ENCODE measurements at places on chromosomes 5 and 9.

DNA sequence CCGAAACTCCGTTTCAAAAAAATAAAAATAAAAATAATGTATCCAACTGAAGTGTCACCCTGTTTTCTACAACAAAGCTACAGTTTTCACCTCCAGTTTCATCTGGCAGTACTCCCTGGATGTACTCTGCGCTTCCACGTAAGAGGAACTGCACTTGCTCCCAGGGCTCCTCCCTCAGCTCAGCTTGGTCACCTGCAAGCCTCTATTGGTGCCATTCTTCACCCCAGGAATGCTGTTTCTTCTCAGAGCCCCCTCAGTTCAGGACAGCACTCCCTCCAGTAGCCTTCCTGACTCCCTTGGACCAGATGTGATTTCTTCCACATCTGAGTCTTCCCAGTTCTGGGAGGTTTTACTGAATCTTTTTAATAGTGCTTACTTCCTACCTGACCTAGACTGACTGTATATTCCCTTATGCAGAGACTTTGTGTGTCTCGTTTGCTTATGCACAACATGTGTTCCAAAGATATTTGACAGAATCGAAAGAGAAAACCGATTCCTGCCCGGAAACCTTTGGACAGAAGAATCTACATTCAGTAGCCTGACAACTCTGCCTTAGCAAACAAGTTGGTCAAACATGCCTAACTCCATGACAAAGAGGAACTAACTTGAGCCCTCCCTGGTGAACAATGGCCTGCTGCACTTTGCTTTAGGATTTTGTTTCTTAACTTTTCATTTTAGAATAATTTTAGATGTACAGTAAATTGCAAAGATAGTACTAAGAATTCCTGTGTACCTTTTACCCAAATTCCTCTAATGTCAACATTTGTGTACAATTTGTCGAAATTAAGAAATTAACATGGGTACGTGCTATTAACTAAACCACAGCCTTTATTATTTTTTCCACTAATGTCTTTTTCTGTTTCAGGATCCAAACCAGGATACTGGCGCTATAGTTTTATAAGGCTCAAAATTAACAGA, 814 bp downstream of the CCDC125 start:
- H3K27ac ChIP-seq, result no peak overlapping the region
- DNase-seq, result no peak
- H3K4me3 ChIP-seq, result peak overlapping the region; percentile 86
- peaks cover 7% of the 10 kb centered on the region for H3K4me1 ChIP-seq

GRCh38 chr5:32020271-32020670, 153.8 kb downstream of the GOLPH3 start:
- H3K36me3 ChIP-seq, result no peaks in the 10 kb centered on the region
- no peak for DNase-seq

DNA sequence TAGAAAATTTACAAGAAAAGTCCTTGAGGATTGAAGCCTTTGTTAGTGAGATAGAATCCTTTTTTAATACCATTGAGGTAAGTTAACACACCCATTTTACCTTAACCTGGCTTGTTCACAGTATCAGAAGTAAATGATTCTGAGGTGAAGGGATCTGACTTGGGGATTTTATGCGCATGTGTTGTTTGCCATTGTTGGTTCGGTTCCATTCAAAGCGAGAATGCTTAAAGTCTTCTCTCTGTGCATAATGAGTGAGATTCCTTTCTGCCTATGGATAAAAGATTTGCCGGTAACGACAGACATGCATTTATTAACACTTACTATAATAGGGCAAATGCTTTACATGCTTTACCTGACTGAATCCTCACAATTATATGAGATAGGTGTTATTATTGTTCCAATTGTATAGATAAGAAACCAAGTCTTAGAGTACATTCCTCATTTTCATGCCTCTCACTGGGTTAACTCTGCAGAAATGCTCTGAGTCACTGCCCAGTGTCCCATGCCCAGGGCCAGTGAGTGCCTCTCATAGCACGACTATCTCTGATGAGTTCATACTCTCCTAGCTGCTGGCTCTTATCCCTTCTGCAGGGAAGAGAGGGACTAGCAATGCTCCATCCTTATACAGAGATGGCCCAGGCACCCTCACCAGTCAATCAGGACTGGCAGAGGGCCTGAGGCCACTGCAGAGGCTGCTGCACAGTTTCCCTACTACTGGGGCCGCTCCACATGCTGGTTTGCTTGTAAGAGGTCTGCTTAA, 54.4 kb downstream of the CMYA5 start:
- H3K27me3 ChIP-seq, result no peaks in the 10 kb centered on the region
- H3K27ac ChIP-seq, result no peak overlapping the region
- no peaks in the 10 kb centered on the region for H3K4me1 ChIP-seq
- no peak for DNase-seq
- no peaks in the 10 kb centered on the region for H3K36me3 ChIP-seq

- no peaks in the 10 kb centered on the region for H3K4me1 ChIP-seq
- H3K4me3 ChIP-seq, result peak overlapping the region; percentile 57
- DNase-seq, result peak; percentile 30
- no peak overlapping the region for H3K27ac ChIP-seq
- H3K27me3 ChIP-seq, result peaks cover 9% of the 10 kb centered on the region
Observed at GRCh38 chr9:126722252-126722921, 82.5 kb upstream of the ZBTB43 start.

DNA sequence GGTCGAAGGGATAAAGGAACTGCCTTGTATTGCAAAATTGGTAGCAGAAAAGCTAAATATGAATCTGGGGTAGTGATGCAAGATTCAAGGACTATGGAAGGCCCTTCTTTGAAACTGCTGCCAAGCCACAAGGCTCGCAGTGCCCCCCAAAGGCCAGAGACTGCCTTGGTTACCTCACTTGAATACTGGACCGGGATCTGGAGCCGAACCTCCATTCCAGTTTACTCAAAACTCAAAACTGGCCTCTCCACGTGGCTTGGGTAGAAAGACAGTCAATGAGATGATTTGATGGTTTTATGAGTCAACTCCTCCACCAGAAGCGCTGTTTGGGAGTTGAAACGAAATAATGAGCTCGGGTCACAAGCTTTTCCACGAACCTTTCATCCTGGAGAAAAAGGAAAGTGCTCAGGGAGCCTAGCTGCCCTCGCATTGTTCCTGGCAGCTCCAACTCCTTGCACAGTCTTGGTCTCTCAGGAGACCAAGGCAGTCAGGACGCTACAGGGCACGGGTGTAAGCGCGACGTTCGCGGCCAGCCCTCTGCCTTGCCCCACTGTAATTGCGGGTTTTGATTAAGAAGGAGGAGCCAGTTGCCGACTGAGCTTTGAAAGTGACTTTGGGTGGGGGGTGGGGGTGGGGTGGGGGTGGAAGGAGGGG, 2.8 kb downstream of the ST8SIA4 start:
- peak overlapping the region; percentile 55 for H3K4me3 ChIP-seq
- H3K27ac ChIP-seq, result peak overlapping the region; percentile 81
- no peaks in the 10 kb centered on the region for H3K36me3 ChIP-seq
- DNase-seq, result peak; percentile 85
- H3K27me3 ChIP-seq, result no peaks in the 10 kb centered on the region
- H3K4me1 ChIP-seq, result peaks cover 19% of the 10 kb centered on the region

DNA sequence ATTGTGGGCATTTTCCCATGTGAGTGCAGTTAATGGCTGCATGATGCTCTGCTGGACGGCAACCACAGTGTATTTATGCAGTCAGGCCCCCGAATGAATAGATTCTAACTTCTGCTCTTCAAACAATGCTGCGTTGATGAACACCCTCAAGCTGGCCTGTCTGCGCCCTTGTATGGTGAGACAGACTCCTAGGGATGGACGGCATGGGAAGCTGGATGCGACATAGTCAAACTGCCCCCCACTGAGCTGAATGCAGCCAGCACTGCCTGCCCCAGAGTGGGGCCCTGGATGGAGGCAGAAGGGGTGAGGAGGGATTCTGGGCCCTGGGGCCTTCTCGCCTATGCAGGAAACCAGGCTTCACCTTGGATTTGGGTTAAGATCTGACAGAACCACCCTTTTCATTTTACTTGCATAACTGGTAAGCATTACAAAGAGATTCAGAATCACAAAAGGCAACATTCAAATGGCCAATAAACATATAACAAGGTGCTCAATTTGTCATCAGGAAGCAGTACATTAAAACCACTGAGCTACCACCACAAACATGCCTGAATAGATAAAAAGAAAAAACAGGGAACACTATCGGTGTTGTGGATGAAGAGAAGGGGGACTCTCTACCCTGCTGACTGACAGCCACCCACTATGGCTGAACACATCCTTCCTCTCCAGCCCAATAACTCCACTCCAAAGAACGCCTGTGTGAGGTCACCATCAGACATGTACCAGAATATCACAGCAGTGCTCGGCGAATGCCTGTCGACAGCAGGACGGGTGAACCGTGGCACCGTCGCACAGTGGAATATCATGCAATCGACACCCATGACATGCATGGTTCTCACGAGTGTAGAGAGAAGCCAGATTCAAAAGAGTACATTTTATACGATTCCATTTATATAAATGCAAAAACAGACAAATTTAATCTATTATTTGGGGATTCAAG, 79.1 kb downstream of the RAPGEF1 start:
- H3K36me3 ChIP-seq, result no peaks in the 10 kb centered on the region
- H3K4me1 ChIP-seq, result peaks cover 63% of the 10 kb centered on the region
- DNase-seq, result no peak
- no peak overlapping the region for H3K27ac ChIP-seq
- no peaks in the 10 kb centered on the region for H3K27me3 ChIP-seq
- no peak overlapping the region for H3K4me3 ChIP-seq

- H3K4me1 ChIP-seq, result no peaks in the 10 kb centered on the region
- H3K27me3 ChIP-seq, result peaks cover 3% of the 10 kb centered on the region
- H3K4me3 ChIP-seq, result no peak overlapping the region
Observed at GRCh38 chr5:141783947-141784296, 94.3 kb downstream of the PCDH1 start.

- no peaks in the 10 kb centered on the region for H3K27me3 ChIP-seq
- H3K4me1 ChIP-seq, result peaks cover 9% of the 10 kb centered on the region
- no peak overlapping the region for H3K27ac ChIP-seq
- H3K36me3 ChIP-seq, result no peaks in the 10 kb centered on the region
- H3K4me3 ChIP-seq, result no peak overlapping the region
- DNase-seq, result no peak
Observed at GRCh38 chr5:64532212-64532611, 26.4 kb downstream of the RGS7BP start.

DNA sequence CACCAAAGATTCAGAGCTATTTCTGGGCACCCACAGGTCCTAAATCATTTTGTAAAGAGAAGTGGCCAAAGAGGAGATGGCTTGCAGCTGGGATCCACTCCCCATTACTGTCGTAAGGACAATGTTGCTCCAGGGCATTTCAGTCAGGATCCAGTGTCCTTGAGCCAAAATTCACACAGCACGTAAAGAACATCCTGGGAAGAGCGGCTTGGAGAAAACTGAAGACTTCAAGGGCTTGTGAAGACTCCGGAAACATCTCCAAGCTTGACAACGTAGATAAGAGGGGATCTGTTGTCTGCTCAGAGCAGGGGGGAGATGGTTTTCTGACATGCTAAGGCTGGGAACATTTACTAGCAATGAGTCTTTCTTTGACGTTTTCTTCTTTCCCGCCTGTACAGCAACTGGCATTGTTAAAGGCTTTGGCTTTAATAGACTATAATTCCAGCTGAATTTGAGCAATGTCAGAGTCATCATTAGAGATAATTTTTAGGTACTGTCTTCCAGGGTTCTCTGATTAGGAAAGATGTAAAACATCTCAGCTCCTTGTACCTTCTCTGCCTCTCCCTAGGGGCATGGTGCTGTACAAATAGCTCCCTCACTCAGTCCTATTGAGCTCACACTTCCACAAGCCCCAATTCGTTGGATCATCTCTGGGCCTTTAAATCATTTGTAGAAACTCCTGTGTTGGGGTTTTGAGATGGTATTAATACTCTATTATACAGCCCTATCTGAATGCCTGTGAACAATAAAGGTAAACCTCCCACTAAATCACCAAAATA, 39.7 kb downstream of the EGFLAM start:
- peaks cover 5% of the 10 kb centered on the region for H3K27me3 ChIP-seq
- no peak for DNase-seq
- H3K4me1 ChIP-seq, result no peaks in the 10 kb centered on the region
- no peak overlapping the region for H3K27ac ChIP-seq

- H3K4me1 ChIP-seq, result peaks cover 19% of the 10 kb centered on the region
- no peak for DNase-seq
- no peak overlapping the region for H3K27ac ChIP-seq
- no peaks in the 10 kb centered on the region for H3K27me3 ChIP-seq
- no peaks in the 10 kb centered on the region for H3K36me3 ChIP-seq
- H3K4me3 ChIP-seq, result no peak overlapping the region
Observed at GRCh38 chr9:129336130-129336528, 158.1 kb upstream of the IER5L start.

- H3K27ac ChIP-seq, result no peak overlapping the region
Observed at GRCh38 chr5:173741087-173741486, 124.6 kb upstream of the BOD1 start.

- no peaks in the 10 kb centered on the region for H3K36me3 ChIP-seq
- no peak overlapping the region for H3K4me3 ChIP-seq
- no peak for DNase-seq
Observed at GRCh38 chr5:178487911-178488600, 102.1 kb downstream of the COL23A1 start.

DNA sequence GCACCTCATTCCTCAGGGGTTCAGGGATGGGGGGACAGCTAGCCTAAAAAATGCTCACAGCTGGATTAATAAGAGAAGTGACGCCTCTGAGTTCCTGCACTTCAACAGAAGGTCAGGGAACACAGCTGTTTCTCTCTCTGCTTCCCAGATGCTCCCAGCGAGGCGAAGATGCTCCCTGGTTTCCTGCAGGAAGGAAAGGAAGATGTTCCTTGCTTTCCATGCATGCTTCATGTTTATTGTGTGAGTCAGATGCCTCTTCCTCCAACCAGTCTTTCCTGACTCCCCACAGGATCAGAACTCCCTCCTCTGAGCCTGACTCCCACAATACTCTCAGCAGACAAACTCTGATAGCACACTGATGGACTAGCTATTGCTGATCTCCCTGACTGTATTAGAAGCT, 71.9 kb downstream of the MFAP3 start:
- H3K36me3 ChIP-seq, result no peaks in the 10 kb centered on the region
- H3K27me3 ChIP-seq, result peaks cover 5% of the 10 kb centered on the region
- no peak overlapping the region for H3K4me3 ChIP-seq
- no peak for DNase-seq

DNA sequence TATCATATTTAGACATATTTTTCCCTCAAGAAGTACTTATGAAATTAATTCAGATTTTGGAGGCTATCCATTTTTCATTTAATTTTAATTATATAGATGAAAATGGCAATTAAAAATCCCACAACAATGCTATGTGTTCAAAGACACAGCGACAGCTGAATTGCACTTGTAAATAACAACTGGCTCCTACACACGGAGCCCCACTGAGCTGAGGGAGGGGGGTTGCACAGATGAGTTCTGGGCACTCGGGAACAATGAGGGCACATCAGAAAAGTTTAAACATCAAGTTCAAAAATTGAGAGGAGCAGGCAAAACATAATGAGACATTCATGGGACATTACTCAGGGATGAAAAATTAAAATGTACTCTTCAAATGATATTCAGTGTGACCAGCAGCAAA, 104.9 kb downstream of the MARCHF3 start:
- no peak overlapping the region for H3K4me3 ChIP-seq
- peaks cover 1% of the 10 kb centered on the region for H3K4me1 ChIP-seq
- H3K27ac ChIP-seq, result no peak overlapping the region
- no peak for DNase-seq
- no peaks in the 10 kb centered on the region for H3K27me3 ChIP-seq
